NCI-H82 (cell line): ENCODE measurements at places on chromosomes 1 and 21.
A peak's percentile ranks its signal among the peaks of the same experiment; 100 is the strongest.

GRCh38 chr1:25810341-25811299, 9.1 kb upstream of the MTFR1L start:
- peak; percentile 75 for DNase-seq

DNA sequence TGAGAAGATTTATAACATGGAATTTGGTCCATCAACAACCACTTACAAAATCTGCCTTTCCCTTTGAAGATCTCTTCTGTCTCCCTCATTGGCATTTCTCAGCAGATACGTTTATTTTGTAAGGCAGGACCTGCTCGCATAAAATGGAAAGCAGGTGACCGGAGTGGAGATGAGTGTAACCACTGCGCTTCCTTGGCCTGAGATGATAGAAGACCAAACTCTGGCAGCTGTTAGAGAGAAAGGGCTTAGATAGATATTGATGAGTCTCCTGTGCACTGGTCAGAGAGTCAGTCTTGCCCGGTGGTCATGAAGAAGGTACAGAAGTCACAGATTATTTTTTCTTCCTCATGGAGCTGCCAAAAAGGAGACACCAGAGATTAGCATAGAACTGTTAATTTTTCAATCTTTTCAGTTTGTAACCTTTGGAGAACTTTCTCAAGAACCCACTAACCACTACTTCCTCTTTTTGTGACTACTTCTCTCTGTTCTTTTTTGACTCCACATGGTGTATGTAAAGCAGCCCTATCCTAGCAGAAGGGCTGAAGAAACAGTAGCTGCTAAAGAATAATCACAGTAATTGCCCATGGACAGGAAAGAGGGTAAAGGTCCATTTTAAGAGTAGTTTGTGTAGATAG, 47.6 kb downstream of the FCRL3 start:
- DNase-seq = no peak

DNA sequence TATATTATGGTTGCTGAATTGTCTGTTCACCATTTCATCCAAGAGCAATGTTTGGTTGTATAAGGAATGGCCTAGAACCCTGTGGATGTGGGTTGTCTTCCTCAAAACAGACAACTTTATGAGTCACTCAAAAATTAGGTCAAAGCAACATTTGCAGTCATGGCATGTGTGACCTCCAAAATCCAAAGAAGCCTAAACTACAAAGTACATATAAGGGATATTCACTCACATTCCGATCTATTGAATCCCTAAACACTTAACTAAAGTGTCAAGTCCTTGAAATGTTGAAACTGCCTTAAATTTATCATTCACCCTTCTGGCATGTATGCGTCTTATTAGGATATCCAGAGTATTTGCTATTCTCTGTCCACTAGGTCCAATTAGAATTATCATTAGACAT, 491.5 kb downstream of the NUF2 start:
- no peak for DNase-seq

DNA sequence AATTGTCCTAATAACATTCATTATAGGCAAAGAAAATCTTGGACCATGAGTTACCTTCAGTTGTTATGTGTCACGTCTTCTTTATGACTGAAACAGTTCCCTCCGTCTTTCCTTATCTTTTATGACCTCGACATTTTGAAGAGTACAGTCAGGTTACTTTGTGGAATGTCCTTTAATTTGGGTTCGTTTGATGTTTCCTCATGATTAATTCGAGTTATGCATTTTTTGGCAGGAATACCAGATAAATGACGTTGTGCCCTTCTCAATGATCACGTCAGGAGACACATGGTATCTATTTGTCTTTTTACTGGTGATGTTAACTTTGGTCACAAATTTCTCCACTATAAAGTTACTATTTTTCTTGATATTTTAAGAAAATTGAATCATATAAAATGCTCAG, 17.3 kb upstream of the KLF17 start:
- no peak for DNase-seq

DNA sequence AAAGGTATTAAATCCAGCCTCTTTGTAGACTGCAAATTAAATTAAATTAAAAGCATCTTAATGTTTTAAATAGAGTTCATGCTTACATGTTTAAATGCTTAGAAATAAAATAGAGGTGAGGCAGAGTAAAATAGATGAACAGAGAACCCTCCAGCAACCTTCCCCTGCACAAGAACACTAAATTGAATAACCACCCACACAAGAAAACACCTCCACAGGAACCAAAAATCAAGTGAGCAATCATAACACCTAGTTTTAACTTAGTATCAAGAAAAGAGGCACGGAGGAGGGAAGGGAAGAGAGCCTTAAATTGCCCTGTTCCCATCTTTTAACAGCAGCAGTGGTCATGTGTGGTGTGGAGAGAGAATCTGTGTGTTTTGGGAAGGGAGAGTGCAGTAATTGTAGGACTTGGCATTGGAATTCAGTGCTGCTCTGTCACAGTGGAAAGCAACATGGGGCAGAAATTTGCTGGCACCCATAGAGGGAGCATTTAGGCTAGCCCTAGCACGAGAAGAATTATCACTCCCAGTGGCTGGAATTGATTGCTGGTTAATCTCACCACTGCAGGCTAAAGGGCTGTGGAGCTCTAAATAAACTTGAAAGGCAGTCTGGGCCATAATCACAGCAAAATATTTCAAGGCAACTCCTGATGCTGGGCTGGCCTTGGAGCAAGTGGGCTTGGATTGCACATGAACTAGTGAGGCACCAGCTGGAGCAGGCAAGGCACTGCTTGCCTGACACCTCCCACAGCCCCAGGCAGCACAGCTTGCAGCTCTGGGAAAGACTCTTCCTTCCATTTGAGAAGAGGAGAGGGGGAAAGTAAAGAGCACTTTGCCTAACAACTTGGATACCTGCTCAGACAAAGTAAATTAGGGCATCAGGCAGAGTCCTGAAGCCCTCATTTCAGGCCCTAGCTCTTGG, 1478.8 kb downstream of the NCAM2 start:
- no peak for DNase-seq

DNA sequence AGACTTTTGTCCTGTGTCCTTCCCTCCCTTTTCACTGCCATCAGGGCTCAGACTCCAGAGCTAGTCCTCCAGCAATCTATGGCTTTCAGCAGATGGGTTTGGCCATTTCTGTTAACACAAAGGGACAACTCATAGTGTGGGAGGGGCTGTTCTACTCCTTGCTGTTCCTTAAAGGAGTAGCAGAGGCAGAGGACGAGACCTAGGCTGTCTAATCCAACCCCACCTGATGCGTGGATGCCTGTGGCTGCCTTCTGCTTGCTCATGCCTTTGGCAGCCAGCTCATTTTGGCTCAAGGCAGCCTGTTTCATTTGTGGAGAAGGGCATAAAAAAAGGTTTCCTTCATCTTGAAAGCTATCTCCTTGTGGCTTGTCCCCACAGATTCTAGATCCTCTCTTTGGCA, 27.0 kb downstream of the MFSD2A start:
- DNase-seq = peak; percentile 29

DNA sequence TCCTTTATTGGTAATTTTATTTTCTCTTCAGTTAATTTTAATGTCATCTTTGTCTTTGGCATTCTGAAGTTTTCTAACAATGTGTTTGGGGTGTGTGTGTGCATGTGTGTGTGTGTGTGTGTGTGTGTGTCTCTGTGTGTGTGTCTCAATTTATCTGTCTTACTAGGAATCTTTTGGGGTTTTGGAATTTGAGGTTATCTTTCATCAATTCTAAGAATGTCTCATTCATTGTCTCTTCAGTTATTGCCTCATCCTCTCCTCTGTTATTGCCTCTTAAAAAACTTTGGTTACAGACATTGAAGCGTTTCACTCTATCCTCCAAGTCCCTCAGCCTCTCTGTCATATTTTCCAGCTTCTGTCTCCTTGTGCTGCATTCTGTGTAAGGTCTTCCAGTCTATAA, 18.1 kb upstream of the SAMD13 start:
- DNase-seq = no peak
